CD4-positive, CD25-positive, alpha-beta regulatory T cell (primary cell): ENCODE measurements at places on chromosomes 3 and 15. TPM values are rescaled to one million over a fixed set of nuclear protein-coding genes. Genes with fewer than 3 reads are reported as not detected.

DNA sequence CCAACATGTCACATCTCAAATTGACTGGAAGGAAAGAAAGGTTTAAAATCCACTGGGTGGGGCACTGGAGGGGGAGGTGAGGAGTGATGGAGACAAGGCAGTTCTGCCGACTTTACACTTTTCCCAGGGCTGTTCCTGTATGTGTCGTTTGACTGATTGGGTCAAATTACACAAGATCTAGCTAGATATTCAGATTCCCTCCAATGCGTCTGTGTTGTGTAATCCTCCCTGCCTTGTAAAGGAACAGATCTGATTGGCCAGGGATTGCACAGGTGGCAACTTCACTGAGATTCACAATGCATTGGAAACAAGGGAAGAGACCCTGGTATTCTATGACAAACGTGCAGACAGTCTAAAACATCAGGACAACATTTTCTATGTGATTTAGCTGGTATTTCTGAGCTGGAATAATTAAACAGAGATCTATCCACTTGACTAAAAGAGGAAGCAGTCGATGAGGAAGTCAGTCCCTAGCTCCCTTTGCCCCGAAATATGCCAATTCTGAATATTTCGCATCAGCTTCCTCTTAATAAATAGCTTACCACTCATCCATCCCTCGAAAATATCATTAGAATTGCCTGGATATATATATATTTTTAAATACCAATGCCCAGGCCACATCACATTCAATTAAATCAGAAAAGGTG lies 312.9 kb downstream of the RORA start:
- H3K36me3 ChIP-seq: no peaks in the 10 kb centered on the region
- peaks cover 10% of the 10 kb centered on the region for H3K4me1 ChIP-seq
- DNase-seq: no peak
- H3K4me3 ChIP-seq: peak overlapping the region; percentile 40
- no peaks in the 10 kb centered on the region for H3K27me3 ChIP-seq
- peak overlapping the region; percentile 64 for H3K27ac ChIP-seq

DNA sequence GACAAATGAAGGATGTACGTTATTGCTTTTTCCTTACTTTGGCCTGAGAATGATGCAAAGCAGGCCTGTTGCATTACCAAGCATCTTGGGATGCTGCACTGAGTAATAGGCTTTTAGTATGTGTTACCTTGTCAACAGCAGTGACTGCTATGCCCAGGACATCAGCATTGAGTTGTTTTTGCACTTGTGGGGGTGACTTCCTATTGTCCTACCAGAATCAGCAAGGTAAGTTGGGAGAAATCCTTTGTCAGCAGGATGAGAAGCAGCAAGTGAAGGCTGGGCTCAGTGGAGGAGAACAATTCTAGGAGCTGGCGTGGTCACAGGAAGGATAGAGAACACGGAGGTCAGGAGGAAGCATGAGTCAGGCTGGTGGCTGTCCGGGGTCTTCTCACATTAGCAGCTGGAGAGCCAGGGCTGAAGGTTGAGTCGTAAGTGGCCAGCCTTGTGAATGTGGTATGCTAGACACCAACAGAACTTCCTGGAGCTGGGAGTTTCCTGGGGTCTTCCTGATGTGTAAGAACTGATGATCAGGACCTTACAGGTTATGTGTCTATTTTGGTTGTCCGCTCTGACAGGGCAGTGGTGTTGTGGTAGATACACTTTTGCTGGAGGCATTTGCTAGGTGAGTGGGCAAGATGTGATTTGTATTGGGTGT lies 142.7 kb downstream of the FNDC3B start:
- no peak for DNase-seq
- no peak overlapping the region for H3K27ac ChIP-seq
- H3K36me3 ChIP-seq: no peaks in the 10 kb centered on the region
- no peaks in the 10 kb centered on the region for H3K27me3 ChIP-seq
- H3K4me1 ChIP-seq: no peaks in the 10 kb centered on the region

GRCh38 chr3:123096126-123096525 lies 29.3 kb downstream of the PDIA5 start:
- H3K27ac ChIP-seq: no peak overlapping the region
- no peaks in the 10 kb centered on the region for H3K27me3 ChIP-seq
- H3K36me3 ChIP-seq: no peaks in the 10 kb centered on the region
- no peak overlapping the region for H3K4me3 ChIP-seq
- no peak for DNase-seq

The RAB27A gene
- 34.0 TPM for total RNA-seq

- no peak overlapping the region for H3K27ac ChIP-seq
- DNase-seq: no peak
- H3K4me1 ChIP-seq: no peaks in the 10 kb centered on the region
- H3K27me3 ChIP-seq: no peaks in the 10 kb centered on the region
- H3K36me3 ChIP-seq: no peaks in the 10 kb centered on the region
These were observed 66.8 kb downstream of the PDE8A start for GRCh38 chr15:85048430-85048829.
